ENCODE measurements at places on chromosomes 4 and X. TPM values are rescaled to one million over a fixed set of nuclear protein-coding genes. Genes with fewer than 3 reads are reported as not detected.

Gene FAM9C
- not detected for total RNA-seq

Gene INTU
- 5.8 TPM for total RNA-seq

Gene MAGEC2
- total RNA-seq: not detected

Gene C4orf36
- total RNA-seq: not detected

GRCh38 chr4:55013431-55013955 lies 111.9 kb downstream of the KDR start:
- no peak for DNase-seq

- DNase-seq: peak; percentile 44
These were observed 88.3 kb downstream of the ZAR1 start for GRCh38 chr4:48578132-48578968.

DNA sequence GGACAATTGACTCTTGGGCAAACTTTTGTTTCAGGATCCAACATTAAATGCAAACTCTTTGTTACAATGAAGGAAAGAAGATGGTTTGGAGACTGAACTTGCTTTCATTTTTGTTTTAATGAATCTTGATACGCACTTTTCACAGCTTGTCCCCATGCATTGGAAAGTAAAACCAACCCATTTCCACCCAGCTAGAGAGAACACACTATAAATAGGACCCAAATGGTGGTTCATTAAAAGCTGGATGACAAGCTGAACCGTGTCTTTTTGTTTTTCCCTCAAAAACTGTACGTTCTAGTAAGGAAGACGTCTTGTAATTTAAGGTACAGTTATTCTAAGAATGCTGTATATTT lies 95.3 kb upstream of the EGFL6 start:
- DNase-seq: no peak

DNA sequence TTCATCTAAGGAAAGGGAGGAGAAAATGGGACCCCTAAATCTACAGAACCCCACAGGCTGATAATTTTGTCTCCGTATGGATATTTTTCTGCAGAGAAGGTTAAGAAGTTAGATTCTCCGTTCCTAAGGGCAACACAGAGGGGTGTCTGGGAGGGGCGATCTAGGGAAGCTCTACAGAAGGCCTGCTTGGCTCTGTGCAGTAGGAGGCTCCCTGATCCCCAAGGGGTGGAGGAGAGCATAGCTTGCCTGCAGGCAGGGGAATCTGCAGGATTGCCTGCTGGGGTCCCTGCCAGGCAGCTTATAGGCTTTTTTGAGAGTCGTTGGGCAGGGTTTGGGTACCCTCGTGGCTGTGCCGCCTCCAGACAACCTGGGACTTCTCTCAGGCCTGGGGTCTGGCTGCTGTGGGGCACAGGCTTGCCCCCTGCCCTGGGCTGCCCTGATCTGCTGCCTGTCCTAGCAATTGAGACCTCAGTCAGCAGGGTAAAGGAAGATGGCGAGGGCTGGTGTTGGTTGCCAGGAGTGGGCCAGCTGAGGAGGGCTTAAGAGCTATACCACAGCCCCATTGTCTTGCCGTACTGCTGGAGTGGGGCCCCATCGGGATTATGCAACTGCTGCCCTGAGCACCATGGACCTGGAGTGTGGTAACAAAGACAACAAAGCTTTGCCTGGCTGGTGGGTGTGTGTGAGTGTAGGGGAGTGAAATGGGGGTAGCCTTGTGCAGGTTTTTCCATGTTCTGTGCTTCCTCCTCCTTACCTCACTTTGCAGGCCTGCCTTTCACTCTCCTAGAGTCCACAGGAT lies 74.1 kb downstream of the EFNB1 start:
- no peak for DNase-seq

GRCh38 chrX:73446831-73447230 lies at the start of gene CDX4:
Gene CDX4, plus strand, starts transcription at chrX:73447053. Its CDS starts 201 bp downstream, at chrX:73447254.
- DNase-seq: no peak

- no peak for DNase-seq
These were observed 106.0 kb upstream of the PLAC1 start for GRCh38 chrX:134764202-134764785.

DNA sequence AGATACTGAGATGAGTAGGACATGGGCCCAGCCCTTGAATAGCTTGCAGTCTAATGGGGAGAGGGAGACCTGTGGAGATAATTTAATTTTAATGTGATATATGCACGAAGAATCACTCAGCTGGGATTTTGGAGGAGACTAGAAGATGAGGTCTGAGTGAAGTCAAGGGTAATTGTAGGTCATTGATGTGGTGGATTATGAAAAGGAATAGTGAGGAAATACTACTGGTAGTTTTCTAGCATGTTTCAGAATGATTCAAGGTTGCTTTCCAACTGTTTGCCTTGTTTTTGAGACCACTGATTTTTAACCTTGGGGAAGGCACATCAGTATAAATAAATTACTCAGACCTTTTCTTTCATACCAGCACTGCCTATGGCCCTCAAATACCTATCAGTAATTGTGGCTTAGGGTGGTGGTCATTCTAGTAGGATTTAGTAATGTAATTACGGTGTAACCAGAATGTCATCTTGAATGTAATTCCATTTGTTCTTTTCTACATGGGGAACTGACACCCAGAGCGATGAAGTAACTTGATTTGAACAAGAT lies 25.6 kb downstream of the PTTG2 start:
- no peak for DNase-seq

DNA sequence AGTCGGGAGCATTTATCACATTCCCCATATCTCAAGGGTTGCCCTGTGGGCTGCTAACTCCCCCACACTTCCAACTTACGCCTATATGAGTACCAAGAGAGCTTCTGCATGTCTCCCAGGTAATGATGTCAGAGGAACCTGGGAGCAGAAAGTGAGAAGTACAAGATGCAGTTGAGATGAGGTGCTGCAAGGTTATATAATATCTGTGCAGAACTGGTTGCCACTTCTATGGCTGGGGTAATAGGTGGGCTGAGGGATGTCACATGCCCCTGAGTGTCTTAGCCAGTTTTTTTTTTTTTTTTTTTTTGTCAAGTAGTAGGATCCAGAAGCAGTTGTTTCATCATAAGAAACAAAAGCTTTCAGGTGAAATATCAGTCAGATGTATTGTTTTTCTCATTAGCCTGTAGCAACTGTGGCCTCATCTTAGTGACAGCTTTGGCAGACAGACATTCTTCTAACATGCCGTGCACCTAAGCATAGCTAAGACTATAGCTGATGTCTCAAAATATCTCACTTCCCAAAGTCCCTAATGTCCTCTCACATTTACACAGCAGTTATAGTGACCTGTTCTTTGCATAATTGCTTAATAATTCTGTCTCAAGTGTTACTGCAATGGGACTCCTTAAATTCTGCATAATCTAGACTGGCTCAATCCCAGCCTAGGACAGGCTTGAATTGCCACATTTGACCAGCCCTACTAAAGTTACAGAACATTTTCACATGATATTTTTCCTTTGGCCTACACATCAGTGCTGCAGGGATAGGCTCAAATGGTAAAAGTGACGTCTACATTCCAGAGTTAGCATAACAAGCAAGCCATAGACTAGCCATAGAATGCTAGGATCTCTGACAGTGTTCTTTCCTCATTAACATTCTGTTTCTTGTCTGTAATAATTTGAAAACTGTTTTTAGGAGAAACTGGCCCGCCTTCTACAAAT lies 17.9 kb upstream of the MAOB start:
- DNase-seq: no peak

DNA sequence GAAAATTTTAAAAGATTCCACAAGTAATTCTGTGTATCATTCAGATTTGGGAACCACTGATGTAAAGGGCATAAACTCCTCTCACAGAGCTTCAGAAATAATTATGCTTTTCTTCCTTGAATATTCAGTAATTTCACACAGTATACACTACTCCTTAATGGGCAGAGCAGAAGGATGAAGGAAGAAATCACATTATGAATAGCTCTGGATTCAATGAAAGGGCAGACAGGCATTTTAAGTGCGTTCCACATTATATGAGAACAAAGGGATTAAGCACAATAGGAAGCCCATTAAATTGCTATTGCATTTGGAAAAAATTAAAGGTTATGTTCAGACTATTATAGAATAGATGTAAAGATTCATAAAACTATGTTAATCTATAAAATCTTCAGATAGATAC lies 142.6 kb downstream of the PDHA2 start:
- DNase-seq: no peak

- no peak for DNase-seq
These were observed 198.6 kb downstream of the ARHGAP24 start for GRCh38 chr4:85673540-85673939.

DNA sequence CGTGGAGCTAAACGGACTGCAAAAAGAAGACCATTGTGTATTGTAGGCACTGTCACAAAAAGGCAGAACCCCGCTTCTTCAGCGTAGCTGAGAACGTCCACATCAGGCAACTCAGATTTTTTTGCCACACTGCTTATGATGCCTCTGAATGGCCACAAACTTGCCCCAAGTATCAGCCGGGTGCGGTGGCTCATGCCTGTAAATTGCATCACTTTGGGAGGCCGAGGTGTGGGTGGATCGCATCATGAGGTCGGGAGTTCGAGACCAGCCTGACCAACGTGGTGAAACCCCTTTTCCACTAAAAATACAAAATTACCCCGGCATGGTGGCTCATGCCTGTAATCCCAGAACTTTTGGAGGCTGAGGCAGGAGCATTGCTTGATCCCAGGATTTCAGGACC lies 14.9 kb upstream of the IL3RA start:
- DNase-seq: no peak

Measured in omental fat pad (tissue), 4 donors.